ENCODE measurements at places on chromosomes 16 and 17.

DNA sequence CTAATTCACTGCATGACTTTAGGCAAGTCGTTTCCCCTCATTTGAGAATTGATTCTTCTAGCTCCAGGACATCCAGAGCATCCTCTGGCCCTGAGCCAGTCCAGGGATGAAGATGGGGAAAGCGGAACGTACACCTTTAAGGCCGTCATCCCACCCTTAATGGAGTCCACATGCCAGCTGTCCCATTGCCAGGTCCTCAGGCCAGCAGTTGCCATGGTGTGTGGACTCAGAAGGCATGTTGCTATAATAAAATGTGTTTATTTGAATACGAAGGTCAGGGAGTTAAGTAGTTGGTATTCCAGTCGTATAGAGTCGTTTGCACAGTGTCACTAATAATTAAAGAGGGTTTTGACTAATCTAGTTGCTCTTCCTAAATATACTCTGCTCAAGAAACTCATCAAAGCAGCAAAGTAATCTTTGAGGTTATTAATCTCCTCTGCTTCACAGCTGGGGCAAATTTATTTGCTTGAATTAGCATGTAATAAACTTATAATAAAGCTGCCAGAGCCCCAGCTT, 30.4 kb downstream of the CCDC182 start:
- peak; percentile 41 for DNase-seq

DNA sequence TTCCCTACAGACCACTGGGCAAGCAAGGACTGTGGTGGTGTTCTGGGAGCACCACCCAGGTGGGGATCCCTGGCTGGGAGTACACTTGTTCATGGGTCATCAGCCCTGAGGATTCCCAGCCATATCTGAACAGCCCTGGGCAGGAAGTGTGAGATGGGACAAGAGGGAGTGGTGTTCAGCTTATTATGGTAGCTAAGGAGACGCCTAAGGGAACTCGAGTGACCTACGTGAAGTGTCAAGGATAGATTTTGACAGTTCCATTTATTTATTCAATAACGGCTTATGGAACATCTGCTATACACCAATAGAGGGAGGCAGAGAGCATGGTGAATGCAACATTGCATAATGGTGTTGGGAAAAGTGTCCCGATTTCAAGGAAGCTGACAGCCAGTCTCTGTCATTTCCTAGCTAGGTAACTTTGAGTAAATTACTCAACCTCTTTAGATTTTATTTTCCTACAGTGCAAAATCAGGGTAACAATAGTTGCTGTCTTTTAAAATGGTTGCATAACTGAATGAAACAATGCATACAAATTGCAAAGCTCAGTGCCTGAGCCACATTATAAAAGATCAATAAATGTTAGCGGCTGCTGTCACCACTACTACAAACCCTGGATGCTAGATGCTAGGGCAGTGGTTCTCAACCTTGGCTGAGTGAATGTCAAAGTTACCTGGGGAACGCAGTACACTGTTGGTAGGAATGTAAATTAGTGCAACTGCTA, 534.1 kb downstream of the GRIN2A start:
- DNase-seq = no peak

- DNase-seq = no peak
Measured at GRCh38 chr16:21097151-21097550, 53.5 kb downstream of the DNAH3 start.

DNA sequence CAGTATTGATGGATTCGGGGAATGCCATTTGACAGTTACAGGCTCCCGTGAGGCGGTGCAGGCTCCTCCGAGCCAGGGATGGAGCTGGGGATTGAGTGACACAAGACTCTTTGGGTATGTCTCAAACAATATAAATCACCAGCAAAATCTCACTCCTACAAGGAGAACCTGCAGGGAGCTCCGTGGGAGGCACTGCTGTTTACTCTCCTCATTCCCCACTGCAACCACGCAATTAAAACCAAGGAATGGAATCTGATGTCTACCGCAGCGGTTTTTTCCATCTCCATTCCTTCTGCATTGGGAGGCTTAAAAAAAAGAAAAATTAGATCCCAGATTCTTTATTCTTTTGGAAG, 157.9 kb downstream of the WWOX start:
- no peak for DNase-seq

DNA sequence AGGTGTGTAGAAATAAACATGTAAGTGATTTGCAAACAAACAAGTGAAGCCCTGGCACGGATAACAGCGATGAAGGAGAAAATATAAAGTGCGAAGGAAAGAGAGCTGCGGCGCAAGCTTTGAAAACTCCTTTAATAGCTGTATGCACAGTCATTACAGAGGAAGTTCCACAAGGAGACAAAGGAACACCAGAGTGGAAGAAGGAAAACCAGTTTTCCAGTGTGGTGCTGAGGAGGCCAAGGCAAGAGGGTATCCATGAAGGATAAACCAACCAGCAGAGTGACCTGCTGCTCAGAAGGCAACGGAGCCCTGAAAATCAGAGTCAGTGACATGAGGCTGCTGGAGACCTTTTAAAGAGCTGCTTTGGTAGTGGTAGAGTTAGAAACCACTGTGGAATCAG, 24.4 kb downstream of the METTL16 start:
- DNase-seq = no peak

- DNase-seq = no peak
Measured at GRCh38 chr16:88045820-88046303, 94.6 kb downstream of the BANP start.

DNA sequence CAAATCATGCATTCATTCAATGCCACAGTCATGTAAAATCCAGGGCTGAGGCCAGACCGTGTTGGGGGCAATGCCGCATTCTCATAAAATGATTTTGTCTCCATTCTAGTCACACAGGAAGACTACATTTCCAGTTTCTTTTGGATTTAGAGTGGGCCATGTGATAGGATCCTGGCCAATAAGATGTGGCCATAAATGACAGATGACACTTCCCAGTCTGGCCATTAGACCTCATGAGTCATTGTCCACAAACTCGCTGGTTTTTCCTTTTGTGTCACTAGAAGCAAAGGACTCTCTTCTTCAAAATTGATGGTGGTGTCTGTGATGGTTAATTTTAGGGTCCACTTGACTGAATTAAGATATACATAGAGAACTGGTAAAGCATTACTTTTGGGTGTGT, 352.3 kb downstream of the UTP18 start:
- no peak for DNase-seq

DNA sequence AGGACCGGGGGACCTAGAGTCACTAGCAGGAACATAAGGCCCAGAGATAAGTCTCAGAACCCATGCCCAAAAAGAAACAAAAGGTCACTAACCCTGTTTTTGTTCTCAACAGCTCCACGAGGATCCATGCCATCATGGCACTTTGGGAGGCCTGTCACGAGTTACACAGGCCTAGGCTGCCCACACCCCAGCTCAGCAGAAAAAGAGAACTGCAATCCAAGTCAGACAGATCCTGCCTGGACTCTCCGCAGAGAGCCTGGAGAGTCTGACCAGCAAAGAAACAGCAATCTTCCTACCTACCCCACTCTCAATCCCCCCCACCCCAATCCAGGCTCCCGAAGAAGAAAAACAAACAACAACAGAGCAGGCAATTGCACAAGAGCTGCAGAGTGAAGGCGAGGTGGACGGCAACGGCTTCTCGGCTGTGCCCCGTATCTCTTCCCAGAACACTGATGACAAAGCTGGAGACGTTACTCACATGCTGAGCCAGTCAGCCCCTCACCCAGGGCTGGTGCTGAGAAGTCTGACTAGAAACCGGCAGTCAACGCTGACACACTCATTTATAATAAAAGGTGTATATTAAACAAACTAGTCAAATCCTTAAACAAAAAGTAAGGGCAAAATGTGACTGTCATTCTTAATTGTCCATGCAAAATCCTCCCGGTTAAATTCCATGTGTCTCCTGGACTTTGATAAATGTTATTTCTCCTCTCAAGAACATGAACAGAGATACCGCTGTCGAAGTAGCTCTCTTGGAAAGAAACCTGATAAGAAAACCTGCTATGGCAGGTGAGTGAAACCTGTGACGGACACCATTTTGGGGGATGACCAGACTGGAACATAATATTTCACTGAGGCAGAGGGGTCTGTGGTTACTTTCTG, 89.3 kb downstream of the SMG6 start:
- peak; percentile 69 for DNase-seq

DNA sequence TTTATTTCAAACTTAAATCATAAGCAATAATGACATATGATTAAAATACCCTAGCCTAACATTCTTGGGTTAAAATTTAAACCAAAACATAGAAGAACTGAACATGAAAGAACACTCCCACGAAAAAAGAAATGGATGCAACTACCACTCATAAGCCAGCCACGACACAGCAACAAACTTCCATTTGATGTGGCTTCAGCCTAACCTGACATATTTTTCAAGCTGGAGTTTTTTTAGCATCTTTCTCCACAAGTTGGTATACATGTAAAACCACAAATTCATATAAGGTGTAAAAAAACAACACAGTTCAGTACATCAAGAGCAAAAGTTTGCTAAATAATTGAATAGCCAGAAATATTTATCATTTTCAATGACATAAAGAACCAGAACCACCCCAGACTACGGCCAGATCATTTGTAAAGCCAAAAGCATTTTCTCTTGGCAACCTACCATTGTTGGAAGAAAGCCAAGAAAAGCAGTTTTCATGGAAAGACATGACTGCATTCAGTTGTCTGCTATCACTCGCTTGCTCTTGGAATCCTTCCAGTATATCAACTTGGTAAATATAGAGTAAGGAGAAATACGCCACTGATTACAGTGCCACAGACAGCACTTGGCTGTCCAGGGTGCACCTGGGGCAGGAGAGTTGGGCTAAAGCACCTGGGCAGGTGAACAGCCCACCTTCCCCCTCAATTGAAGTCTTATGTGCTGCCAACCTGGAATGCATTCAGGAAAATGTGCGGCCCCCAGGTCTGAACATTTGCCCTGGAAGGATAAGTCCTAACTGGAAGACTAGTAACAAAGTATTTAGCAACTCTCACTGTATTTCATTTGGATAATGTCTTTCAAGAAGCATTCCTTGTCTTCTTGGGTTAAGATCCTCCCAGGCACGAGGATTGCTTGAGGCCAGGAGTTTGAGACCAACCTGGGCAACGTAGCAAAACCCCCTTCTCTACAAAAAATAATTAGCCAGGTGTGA, 60.5 kb downstream of the CREBBP start:
- DNase-seq = no peak

- DNase-seq = no peak
Measured at GRCh38 chr16:4593086-4593485, 21.6 kb downstream of the UBALD1 start.

GRCh38 chr16:70653406-70653805, 7.0 kb downstream of the IL34 start:
- DNase-seq = no peak

DNA sequence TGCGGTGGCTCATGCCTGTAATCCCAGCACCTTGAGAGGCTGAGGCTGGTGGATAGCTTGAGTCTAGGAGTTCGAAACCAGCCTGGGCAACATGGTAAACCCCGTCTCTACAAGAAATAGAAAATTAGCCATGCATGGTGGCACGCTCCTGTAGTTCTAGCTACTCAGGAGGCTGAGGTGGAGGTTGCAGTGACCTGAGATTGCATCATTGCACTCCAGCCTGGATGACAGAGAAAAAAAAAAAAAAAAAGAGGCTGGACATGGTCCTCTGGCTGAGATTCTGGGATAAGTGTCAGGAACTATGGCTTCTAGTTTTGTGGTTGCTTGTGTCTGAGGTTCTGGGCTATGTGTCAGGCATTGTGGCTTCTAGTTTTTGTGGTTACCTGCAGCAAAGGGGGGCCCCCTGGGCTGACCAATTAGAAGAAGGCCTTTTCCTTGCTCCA, 7.0 kb downstream of the KSR1 start:
- no peak for DNase-seq

DNA sequence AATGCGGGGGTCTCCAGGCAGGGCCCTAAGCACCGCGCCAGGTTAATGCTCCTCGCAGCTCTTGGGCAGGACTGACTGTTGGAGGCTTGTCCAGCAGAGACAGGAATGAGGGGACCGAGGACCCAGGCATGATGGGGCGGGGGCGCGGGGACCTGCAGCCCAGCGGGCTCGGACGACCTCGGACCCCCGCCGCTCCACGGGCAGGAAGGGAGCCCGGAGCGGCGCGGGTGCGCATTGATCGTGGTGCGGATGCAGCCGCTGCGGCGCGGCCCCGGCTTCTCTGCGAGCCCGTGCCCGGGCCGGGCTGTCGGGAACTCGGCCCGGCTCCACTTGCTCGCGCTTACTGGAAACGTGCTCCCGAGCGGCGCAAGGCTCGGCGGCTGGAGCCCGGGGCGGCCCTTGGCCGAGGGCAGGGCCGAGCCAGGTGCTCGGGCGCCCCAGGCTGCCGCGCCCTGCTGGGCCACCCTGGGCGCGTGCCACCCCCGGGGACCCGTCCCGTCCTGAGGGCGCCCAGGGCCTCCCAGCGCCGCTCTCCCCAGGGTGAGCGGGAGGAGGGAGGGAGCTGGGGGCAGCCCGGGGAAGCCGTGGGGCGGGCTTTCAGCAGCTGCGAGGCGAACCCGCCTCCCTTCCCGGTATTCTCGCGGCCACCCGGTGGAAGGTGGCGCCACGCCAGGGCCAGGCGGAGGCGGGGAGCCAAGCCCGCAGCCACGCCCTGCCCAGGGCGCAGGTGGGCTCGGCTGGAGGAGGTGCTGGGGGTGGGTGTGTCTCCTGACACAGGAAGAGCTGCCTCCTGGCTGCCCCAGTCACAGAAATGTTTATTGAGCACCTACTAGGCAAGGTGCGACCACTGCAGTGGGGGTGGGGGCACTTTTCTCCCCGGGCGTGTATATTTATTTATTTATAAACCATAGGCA, 45.9 kb downstream of the SOCS3 start:
- peak; percentile 87 for DNase-seq

GRCh38 chr17:67765623-67766022, 47.9 kb downstream of the NOL11 start:
- DNase-seq = no peak

GRCh38 chr17:7703584-7704479, 1.2 kb upstream of the EFNB3 start:
- no peak for DNase-seq

GRCh38 chr17:49473900-49474751, 21.0 kb upstream of the NGFR start:
- no peak for DNase-seq

DNA sequence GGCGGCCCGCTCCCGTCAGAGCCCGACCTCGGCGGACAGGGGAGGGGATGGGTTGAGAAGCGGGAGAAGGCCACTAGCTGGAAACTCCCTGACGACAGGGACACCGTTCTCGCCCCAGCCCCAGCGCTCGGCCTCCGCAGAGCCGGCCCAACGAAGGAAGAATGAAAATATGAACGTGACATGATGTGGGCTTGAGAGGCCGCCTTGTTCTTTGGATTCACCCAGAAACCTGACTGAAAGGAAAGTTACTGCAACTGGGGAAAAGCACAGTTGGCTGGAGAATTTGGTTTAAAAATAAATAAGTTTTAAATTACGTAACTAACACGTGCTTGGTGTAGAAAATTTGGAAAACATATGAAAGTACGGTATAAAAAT, 21.1 kb downstream of the NPTX1 start:
- DNase-seq = no peak

- DNase-seq = no peak
Measured at GRCh38 chr17:77666881-77667395, 291.6 kb upstream of the TNRC6C start.
